Stimulated activated CD8-positive, alpha-beta memory T cell treated with anti-CD3 and anti-CD28 coated beads, Interleukin-4, amount 100 ng/mL, for 1 hour (primary cell): ENCODE measurements at places on chromosomes 12 and 14.

- no peak for DNase-seq
Measured at GRCh38 chr12:77514511-77514910, 316.2 kb upstream of the NAV3 start.

DNA sequence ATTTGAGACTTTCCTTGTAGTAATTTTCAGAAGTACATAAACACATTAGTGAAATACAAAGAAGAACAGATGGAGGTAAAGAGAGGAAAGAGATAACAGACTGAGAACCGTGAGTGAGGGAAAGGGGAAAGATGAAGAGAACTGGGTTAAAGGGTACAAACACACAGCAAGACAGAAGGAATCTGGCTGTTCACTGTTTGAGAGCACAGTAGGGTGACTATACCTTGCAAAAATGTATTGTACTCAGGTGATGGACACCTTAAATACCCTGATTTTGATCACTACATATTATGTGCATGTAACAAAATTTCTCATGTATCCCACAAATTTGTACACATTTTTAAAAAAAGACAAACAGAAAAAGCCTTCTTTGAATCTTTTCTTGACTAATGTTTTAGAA lies 2.7 kb upstream of the TRHDE start:
- no peak for DNase-seq

- peak; percentile 5 for DNase-seq
Measured at GRCh38 chr12:122646517-122647217, 56.5 kb downstream of the HCAR2 start.

- DNase-seq = no peak
Measured at GRCh38 chr12:117854339-117855012, 114.3 kb downstream of the KSR2 start.

DNA sequence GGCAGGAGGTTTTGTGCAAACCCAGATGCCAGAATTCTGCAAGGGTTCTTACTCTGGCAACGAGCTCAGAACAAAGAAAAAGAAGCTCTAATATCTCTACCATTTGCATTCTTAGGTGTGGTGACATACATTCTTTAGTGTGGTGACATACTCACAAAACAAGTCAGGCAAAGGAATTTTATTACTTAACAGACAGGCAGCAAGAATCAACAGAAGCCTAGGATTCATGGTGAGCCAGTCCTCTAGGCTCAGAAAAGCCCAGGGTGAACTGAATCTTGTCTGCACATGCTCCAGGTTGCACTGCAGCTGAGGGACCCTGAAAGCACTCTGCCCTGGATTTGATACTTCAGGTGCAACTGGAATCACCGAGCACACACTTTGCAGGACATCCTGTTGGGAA lies 122.4 kb upstream of the PTPRQ start:
- no peak for DNase-seq

GRCh38 chr14:68841016-68841809 lies 48.3 kb upstream of the ZFP36L1 start:
- no peak for DNase-seq

DNA sequence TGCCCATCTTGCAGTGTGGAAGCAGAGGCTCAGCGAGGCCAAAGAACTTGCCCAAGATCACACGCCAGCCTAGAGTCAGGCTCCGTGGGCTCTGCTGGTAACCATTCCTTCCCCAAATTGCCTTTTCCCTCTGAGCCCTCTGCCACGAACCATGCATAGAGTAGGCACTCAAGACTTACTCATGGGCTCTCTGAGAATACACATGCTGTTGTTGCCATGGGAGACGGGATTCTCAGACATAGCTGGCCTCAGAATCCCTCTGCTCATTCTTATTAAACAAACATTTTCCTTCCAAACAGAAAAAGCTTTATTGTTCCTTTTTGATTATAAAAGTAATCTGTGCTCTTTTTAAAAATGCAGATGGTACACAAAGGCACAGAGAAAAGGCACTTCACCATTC lies 52.5 kb upstream of the WSCD2 start:
- DNase-seq = no peak
